NCI-H510A (cell line): ENCODE measurements at places on chromosomes 13 and 19.

- DNase-seq = no peak
Observed at GRCh38 chr19:35628264-35628564, 622 bp upstream of the RBM42 start.

DNA sequence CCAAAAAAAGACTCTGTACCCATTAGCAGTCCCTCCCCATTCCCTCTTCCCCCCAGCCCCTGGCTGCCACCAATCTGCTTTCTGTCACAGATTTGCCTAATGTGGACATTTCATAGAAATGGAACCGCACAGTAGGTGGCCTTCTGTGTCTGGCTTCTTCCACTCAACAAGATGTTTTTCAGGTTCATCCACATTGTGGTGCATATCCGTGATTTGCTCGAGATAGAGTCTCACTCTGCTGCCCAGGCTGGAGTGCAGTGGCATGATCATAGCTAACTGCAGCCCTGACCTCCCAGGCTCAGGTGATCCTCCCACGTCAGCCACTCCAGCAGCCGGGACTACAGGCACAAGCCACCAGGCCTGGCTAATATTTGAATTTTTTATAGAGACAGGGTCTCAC lies 20.9 kb downstream of the AP2A1 start:
- no peak for DNase-seq

DNA sequence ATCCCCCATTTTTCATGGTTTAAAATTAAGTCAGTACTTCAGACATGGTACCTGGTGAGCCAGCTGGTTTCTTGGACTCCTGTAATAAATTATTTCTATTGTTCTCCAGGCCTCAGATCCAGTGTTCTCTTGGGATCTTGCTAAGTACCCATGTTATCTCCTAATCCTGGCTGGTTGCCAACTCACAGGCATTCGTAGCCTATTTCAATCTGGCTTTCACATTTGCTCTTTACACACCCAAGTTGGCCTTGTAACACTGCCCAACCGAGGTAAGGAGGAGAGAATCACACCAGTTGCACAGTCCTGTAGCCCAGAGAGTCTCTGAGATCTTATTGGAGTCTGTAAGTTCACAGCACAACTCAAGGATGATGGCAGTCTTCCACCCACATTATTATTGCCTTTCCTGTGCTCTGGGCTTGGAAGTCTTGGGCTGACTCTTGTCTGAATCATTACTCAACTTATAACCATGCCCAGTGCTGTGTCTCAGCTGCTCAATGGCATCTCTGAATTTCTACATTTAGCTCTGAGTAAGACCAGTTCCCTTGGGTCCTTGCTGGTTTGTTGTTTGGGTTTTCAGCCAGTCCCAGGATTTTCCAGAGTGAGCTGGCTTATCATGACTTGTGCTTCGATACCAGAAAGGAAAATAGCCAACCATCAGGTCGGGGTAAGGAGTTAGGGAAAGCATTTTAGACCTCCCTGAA lies 76.6 kb upstream of the KLF12 start:
- DNase-seq = peak; percentile 0

DNA sequence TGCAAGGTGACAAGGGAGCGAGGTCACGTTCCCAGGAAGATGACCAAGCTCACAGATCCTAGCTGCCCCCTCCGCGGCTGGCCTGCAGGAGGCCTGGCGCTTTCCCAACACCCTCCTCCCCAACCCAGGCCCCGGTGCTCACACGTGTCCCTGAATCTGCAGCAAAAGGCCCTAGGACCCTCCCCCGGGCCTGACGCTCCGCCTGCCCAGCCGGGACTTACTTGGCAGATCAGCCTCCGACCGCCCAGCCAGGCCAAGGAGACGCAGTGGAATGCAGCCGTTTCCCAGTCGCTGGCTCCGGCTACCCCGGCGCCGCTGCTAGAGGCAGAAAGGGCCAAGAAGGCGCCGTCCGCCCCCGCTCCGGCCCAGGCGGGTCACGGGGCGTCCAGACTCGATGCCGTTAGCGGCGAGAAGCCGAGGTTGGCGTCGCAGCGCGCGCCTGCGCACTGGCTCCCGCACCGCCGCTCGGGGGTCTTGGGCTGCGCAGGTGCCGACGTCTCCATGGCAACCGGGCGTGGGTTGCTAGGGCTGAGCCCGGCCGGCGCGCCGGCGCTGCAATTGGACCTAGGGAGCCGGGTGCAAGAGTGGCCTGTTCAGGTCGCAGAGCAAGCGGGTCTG lies at the start of gene PNMA8A:
Gene PNMA8A, minus strand, starts transcription at position 448 of the 618 bp plus-strand sequence. CDS start 528 bp downstream, outside the sequence.
- DNase-seq = peak; percentile 64

- DNase-seq = no peak
Observed at GRCh38 chr19:50007947-50008346, 17.2 kb downstream of the VRK3 start.

GRCh38 chr19:8575467-8575997 lies 1.7 kb downstream of the MYO1F start:
- no peak for DNase-seq

DNA sequence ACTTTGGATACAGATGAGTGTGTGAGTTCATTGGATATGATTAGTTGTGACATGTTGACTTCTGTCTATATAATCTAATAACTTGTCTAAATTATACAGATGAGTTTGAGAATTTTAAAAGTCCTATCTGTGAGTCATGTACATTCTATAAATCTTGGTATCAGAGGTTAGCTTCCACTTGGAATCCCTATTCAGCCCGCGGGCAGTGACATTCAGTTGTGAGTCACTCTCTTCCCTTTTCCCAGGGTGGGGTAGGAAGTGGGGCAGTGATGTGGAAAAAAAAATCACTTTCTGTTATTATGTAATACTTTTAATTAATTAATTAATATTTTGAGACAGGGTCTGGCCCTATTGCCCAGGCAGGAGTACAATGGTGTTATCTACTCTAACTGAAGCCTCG lies 33.0 kb upstream of the ZNF808 start:
- no peak for DNase-seq

DNA sequence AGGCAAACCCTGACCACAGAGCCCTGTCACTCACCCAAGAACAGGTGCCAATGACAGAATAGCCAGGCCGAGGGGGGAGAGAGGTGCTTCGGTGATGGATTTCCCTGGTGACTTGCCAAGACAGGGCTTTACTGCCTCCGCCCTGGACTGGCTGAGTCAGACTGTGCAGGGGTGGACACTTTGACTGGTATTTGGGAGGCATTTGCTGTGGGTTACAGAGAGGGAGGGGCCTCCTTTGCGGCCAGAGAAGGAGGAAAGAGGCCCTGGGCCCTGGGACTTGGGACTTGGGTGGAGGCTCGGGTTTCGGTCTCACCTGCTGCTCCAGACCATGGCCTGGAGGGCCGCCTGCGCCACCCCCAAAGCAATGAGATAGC lies 4.6 kb upstream of the EPS8L1 start:
- DNase-seq = no peak

GRCh38 chr19:2064395-2064787 lies 13.3 kb upstream of the MKNK2 start:
- no peak for DNase-seq

GRCh38 chr19:21604351-21604926 lies 99.0 kb downstream of the ZNF429 start:
- no peak for DNase-seq

DNA sequence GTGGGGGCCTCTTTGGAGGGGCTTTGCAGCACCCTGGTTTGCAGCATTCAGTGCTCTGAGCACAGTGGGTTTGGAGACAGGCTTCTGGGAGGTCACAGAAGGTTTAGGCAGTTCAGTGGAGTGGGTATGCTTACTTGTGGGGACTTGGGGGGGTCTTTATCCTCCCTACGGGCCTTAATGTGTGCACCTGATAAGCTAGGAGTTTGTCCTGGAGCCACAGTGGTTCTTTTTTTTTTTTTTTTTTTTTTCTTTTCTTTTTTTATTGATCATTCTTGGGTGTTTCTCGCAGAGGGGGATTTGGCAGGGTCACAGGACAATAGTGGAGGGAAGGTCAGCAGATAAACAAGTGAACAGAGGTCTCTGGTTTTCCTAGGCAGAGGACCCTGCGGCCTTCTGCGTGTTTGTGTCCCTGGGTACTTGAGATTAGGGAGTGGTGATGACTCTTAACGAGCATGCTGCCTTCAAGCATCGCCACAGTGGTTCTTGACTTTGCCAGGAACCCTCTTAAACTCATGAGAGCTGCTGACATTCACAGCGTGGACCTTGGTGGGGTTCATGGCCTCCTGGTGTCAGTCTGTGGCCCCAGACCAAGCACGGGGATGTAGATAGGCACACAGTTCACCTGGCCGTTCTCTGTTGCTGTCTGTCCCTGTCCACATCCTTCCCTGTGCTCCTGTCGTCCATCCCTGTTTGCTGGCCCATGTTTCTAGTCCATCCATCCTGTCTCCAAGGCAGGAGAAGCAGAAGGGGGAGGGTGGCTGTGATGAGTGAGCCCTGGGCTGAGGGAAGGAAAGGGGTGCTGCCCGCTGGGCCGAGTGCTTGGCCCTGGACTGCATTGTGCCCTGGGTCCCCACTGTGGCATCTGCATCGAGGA lies 2.7 kb downstream of the EGLN2 start:
- no peak for DNase-seq

DNA sequence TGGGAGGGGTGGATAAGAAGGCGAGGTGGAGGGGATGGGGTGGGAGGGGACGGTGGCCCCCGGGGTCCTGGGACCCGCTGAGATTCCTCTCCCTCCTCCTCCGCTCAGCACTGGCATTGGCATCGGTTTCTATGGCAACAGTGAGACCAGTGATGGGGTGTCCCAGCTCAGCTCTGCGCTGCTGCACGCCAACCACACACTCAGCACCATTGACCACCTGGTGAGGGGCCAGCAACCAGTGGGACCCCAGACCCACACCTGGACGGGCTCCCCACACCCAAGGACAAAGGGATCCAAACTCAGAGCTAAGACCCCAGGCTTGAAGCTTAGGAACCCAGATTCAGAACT lies 5.9 kb downstream of the TTYH1 start:
- DNase-seq = no peak

DNA sequence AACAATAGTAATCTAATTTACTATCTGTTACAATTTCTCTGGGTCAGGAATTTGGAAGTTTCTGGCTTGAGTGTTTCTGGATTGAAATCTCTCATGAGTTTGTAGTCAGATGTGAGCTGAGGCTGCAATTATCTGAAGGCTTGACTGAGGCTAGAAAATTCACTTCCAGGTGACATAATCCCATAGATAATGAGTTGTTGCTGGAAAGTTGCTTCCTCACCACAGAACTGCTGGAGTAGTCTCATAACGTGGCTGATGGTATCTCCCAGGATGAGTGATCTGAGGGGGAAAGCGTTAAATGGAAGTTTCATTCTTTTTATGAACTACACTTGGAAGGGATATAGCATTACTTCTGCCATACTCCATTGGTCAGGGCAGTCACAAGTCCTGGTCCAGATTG lies 15.3 kb upstream of the FPR3 start:
- DNase-seq = no peak

DNA sequence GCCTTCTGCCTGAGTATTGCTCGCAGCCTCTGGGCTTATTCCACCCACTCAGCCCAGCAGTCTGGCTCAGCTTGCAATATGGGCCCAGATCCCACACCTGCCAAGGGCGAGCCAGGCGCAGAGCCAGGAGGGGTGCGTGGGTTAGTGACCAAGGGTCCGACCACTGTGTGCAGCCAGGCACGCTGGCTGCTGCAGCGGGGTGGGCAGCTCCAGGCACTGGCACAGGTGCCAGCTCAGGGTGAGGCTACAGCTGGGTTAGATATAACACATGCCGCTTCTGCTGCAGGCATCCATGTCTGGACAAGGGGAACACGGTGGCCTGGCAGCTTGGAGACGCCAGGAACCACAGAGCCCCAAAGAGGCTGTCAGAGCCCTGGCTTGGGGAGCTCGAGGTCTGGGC lies 12.6 kb upstream of the URAD start:
- DNase-seq = no peak

DNA sequence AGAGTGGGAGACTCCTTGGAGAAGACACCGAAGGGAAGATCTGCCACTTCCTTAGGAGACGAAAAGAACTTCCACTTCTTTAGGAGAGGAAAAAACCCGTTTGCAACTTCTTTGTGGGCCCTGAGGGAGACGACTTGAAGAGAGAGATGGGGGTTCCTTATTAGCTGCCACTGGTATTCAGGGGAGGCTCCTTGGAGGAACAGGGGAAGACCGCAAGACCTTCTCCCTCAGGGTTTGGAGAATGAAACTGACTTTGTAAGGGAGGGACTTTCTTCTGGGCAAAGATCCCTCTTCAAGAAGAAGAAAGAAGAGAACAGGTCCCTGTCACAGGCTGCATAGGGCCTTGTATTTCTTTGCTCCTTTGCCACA lies 416 bp downstream of the BCKDHA start:
- no peak for DNase-seq

DNA sequence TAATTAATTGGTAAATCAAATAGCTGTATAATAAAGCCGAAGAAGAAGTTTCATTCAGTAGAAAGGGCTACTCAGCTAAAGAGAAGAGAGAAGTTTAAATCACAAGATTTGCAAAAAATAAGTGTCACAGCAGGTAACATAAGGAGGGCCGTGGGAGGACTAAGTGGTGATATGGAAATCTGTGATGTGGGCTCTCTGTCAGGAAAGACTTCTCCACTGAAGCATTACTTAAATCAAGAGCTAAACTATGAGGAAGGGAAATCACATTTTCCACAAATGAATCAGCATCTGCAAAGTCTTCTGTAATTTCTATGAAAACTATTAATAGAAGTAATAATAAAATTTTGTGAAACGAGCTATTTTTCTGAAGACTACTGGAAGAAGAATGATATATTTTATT lies 153.8 kb downstream of the PCDH9 start:
- no peak for DNase-seq

GRCh38 chr13:101447852-101448251 lies 4.6 kb upstream of the ITGBL1 start:
- no peak for DNase-seq

GRCh38 chr13:111168107-111168506 lies 53.0 kb downstream of the ARHGEF7 start:
- DNase-seq = no peak

GRCh38 chr19:56092685-56093631 lies 28.1 kb downstream of the ZNF787 start:
- no peak for DNase-seq

GRCh38 chr19:15113245-15114152 lies 6.3 kb downstream of the SYDE1 start:
- DNase-seq = no peak

GRCh38 chr13:72198967-72199560 lies 332.1 kb upstream of the DACH1 start:
- DNase-seq = no peak

DNA sequence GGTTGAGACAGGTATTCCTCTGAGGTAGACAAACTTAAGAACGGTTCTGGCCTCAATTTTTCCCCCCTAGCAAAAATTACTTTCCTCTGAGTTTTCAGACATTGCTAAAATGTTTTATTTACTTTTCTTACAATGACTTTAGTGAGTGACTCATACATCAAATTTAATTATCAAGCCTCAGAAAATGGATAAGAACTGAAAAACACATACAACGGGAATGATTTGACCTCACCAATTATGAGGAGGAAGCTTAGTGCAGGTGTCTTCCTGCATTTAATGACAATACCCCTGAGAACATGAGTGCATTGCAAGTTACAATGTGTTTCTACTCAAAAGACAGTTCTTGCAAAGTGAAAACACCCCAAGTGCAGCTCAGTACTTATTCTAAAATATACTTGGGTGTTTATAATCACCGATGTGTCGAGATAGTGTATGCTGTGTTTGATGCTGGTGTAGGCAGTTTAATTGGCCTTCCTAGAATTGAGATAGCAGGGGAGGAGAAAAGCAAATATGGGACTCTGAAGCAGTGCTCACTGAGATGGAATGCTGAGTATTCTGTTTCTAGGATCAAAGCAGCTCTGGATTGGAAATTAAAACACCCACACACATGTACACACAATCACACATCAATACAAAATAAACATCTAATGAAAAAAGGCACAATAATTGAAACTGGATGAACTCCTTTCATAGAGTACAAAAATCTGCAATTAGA lies 189.5 kb upstream of the SLC10A2 start:
- DNase-seq = no peak

- DNase-seq = no peak
Observed at GRCh38 chr13:97300871-97301270, 78.7 kb downstream of the MBNL2 start.

- no peak for DNase-seq
Observed at GRCh38 chr19:15779756-15780476, 7.5 kb upstream of the OR10H5 start.
